Stimulated activated naive B cell treated with anti-CD40 and anti-IgM and Interleukin-4, amounts not matched to agents 10 μg/mL and 1 μg/mL and 100 μg/mL, for 72 hours (primary cell): ENCODE measurements at places on chromosomes 2 and 18.

DNA sequence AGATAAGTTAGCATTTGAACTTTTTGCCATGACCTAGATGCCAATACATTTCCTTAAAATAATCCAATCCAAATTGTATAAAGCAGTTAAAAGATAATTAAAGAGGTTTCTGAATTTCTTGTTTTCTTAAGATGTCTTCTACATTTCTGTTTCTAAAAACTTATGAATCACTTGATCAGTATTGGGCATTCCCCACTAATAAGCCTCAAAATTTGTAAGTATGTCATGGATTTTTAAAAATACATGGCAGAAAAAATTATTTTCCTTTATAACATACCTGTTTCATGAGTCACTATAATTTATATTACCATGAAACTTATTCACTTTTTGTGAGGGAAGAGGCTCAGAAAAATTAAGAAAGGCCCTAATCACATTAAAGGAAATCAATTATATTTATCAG lies 90.3 kb upstream of the TFPI start:
- DNase-seq, result no peak

DNA sequence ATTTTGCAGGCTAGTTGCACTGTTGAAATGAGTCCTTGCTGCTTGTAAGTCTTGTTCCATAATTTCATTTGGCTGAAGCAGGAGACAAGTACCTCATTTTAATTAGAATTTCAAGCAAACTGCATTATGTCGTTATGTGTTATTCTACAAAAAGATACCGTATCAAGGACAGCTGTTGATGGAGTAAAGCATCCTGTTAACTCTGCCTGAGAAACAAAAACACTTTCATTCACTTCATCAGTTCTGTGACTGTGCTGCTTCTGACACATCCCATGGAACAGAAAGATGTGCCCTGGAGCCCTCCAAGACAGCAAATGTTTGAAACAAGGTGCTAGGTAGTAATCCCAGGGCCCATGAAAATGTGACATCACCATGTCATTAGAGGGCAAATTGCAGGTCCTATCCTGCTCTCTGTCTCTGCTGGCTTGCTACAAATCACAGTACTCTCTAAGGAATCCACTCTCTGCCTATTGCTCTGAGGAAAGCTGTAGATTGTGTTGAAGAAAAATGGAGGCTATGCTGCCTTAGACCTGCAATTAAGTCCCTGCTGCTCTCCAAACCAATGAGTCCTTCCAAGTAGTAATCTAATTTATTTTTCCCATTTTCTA lies 209.7 kb upstream of the PARD3B start:
- DNase-seq, result no peak

- DNase-seq, result no peak
Measured at GRCh38 chr2:190670182-190670946, 21.5 kb downstream of the NAB1 start.

DNA sequence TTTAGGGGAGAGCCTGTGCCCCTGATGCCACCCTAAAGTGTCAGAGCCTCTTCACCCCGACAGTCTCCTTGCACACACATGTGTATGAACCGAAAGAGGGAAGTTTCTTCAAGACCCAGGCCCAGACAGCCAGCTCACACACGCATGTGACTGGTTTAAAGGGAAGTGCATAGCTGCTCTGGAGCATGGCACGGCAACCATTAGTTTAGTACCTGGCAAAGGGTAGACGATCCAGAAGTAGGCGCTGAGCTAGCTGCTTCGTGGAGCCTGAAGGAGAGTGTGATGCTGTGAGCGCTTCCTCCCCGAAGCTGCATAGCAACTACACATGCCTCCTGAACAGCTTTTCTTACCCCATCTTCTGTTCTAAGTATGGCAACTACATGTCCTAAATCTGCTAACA lies 91.7 kb downstream of the ZCCHC2 start:
- DNase-seq, result no peak

GRCh38 chr2:223041527-223042109 lies 10.4 kb upstream of the KCNE4 start:
- no peak for DNase-seq

DNA sequence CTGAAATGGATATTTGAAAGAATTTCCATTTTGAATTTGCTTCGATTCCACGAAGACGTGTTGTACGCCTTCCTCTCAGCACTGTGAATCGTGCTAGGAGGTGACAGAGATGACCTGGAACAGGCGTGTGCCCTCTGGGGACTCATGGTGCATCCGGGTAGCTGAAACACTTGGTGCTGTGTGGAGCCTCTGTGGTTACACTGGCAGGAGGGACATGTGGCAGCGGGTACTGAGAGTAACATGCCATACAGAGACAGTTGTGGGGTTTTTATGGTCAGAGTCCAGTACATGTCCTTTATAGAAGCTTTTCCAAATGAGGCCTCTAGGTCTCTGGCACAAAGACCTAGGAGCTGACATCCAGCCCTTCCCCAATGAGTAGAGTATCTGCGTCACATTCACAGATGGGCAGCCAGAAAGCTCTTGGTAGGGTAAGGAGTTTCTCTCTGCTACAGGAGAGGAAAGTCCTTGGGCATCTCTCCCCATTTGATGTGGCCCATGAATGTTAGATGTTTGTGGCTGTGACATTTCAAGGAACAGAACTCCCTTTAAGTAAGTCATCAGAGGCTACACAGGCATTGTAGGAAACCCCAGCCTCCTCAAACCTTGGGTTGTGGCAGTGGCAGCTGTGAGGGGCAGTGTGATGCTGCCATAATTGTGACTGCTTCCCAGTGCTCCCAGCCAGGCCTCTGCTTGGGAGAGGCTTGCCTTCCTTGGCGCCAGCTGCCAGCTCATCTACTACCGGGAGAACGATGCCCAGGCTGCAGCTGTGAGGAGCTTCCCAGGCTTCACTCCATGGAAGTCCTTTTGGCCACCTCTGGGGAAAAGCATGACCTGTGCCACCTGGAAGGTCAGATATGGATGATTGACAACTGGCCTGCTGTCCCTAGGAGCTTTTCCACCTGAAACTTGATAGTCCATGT lies 80.6 kb downstream of the ACOXL start:
- no peak for DNase-seq

DNA sequence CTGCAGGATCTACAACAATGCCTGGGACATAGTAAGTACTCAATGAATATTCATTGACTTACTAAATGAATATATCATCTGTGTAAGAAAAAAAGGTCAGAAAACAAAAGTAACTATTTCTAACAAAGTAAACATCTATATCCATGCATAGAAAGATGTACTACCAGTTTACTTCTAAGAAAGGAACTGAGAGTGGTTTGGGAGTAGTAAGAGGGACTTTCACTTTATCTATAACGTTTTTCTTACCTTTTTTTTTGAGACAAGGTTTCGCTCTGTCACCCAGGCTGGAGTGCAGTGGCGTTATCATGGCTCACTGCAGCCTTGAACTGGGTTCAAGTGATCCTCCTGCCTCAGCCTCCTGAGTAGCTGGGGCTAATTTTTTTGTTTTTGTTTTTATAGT lies 25.7 kb downstream of the DHX57 start:
- no peak for DNase-seq

DNA sequence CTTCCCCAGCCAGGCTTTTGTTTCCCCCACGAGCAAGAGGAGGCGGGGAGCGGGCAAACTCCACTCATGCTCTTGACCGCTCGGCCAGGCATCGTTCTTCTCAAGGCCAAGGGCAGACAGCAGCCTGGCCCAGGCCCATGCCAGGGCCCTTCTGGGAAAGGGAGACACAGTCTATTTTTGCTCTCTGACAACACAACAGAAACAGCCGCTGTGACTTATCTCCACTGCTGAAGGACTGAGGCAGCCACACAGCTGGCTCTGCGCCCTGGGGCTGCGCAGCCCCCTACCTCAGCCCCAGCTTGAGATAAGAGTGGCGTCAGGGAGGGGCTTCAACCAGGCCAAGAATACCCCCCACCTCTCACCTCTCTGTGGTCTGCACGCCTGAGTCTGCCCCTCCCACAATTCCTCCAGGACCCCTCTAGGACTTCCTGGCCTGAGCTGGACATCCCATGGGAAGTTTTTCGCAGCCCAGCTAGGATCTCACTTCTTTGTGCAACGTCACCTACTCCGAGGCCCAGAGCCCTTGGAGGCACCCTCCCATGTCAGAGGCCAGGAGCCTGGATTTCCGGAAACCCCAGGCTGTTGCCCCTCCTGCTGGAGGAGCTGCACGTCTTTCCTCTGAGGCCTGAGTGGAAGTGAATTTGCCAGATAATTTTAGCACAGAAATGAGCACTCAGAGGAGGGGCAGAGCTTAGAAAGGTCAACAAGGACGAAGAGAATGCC lies 118.9 kb upstream of the OTOS start:
- no peak for DNase-seq

DNA sequence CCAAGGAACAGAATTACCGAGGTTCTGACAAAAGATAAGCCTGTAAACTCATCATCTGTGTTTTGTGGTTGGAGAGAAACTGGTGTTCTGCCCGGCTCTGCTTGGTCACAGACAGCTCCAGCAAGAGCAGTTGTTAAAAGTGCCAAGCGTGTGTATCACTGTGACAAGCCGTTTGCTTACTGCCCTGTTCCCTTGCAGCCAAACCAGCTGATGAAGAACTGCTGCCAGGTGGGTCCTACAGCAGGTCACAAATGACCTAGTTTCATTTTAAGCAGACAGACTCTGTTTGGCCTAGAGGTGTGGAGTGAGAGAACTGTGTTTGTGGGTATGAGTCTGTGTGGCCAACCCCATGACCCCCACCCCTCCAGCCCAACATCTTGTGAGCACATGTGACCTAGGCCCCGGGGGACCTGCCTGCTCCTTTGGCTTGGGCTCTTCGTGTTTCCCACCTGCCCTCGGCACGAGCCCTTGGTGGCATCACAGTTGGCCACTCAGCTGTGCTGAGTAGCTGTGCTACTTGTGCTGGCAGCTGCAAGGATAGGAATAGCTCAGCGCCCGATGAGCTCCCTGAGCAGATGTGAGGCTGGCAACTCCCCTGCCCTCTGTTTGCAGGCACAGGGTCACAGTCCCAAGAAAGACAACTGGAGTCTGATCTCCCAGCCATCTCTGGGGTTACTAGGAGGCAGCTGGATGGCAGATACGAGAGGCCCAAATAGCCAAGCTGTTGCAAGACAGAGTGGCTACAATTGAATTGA lies 9.7 kb downstream of the OXER1 start:
- peak; percentile 68 for DNase-seq

GRCh38 chr2:145744541-145745386 lies 1224.8 kb upstream of the ZEB2 start:
- peak; percentile 35 for DNase-seq

- no peak for DNase-seq
Measured at GRCh38 chr2:232447091-232447620, 8.8 kb upstream of the ALPI start.

DNA sequence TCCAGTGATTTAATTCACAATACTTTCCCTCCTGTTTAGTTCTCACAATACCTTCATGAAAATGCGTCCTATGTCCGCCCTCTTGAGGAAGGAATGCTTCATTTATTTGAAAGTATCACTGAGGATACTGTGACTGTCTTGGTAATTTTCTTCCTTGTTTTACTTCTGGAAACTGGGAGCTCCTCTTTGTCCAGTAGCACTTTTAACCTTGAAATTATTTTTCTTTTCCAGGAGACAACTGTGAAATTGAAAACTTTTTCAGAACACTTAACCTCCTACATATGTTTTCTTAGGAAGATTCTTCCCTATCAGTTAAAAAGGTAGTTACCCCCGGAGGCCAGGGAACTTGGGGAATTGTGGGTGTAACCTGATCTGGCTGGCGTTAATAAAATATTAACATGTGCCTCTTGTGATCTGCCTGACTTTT lies 58.9 kb upstream of the STON1 start:
- no peak for DNase-seq

GRCh38 chr18:71398531-71398930 lies 1109.7 kb downstream of the SOCS6 start:
- no peak for DNase-seq

- peak; percentile 50 for DNase-seq
Measured at GRCh38 chr2:30252723-30253701, 21.7 kb downstream of the LBH start.

GRCh38 chr2:205768341-205768740 lies 86.0 kb downstream of the NRP2 start:
- DNase-seq, result no peak

GRCh38 chr2:155841442-155841841 lies 491.1 kb downstream of the NR4A2 start:
- DNase-seq, result no peak

DNA sequence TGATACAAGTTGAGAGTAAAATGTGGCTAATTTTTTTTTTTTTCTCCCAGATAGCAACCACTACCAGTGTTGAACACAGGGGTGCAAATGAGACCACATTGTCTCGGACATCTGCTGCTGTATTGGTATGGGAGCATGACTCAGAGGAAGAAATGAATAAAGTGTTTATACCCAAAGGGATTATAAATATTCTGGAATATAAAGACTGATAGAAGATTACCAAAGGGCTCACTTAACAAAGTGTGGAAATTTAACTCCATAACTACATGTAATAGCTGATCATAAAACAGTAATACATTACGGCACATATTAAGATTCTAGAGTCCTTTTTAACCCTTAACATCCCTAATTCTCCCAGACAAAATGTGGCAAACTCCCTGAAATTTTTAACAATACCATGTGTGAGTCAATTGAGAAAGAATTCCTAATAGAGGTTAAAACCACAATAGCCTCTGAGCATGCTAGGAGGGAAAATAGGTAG lies 1023.0 kb upstream of the ACVR2A start:
- no peak for DNase-seq

DNA sequence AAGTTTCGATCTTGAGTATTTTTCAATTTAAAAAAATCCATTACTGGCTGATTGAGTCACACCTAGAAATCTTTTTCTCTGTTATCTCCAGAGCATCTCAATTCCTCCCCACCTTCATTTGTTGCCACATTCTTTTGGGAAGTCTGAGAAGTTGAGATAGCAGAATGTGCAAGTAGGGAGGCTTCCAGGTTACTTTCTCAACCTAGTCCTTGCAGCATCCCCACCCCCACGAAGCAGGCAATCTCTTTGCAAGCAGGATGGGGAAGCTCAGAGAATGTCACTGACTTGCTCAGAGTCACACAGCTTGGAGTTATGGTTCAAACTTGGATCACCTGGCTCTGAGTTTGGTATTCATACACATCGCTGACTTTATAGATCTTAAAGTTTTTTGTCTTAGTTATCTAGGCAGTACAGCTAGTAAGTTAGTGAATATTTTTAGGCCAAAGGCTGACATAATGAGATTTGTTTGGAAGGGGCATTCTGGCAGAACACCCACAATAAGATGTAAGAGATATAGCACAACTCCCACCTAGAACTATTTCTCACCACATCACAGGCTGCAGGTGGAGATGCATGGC lies 25.9 kb upstream of the LCLAT1 start:
- DNase-seq, result no peak

DNA sequence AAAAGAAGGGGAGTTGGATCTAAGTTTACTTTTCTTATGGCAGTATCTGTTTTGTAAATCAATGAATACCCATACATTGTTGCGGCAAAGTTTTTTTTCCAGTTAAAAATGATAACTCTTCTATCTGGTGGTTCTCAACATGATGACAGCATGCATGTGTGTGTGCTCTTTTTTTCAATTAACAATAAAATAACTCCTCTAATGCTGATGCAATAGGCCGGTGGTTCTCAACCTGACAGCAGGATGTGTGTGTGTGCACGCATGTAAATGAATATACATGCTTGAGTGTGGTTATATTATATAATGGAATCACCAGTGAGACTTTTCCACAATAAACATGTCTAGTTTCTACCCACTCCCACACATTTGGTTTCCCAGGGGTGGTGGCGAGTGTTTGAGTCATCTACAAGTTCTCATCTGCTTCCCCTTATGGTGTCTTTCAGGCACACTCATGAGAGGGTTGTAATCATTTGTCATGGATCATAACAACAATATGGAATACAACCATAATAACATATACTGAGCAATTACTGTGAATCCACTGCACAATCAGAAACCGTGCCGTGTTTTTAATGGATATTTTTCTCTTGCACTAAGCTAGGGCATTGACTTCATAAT lies 31.2 kb downstream of the PARD3B start:
- no peak for DNase-seq
